Right hindlimb (tissue), 1 donor: ENCODE measurements at places on chromosomes 16 and 17.

- no peak for DNase-seq
These were observed 74.1 kb downstream of the ABCC12 start for GRCh38 chr16:48081656-48082055.

GRCh38 chr16:80640316-80640715 lies 99.5 kb downstream of the DYNLRB2 start:
- no peak for DNase-seq

DNA sequence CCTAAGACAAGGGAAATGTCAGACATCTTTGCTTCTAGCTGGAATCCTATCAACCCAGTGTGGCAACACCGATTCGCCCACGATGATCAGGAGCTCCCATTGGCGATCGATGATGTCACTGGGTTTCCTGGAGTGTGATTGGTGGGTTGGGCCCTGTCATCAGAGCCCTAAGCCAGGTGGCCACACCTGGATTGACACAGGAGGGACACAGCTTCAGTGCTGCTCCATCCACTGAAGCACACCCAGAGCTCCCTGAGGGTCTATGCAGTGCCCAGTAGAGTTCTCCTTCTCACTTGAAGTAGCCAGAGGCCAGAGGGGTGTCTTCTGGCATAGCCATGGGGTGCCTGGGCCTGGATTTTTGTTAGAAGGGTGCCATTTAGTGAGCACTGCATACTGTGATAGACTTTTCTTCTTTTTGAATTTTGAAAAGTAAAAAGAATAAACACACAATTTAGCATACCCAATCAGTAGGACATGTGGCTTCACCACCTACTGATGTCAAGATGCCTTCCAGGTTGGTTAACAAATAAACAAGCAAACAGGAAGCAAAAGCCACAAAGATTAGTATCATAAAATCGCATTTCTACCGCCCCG lies 77.6 kb downstream of the CMIP start:
- no peak for DNase-seq

DNA sequence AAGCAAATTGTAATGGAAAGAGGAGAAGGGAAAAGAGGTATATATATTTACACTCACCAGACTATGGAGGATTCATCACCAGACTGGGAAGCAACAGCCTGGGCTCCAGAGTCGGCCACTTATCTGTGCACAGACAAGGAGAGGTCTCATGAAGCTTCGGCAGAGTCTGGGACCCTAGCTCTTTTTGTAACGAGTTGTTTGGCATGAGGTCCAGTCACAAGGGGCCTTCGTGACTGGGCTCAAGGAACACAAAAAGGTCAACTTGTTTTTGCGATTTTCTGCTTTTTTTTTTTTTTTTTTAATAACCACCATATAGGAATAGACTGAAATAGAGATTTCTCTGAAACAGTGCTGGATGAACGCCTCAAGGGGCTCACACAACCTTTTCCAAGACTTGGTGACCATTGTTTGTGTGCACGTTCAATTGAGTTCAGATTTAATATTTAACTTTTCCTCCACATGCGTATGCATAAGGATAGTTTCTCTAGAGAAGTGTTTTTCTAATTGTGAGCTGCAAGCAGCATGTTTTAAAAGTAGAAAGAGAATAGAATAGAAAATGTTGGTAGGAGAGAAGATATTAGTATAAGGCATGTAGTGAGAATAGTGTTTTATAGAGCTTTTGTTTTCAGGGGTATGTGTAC lies 25.8 kb downstream of the BPTF start:
- DNase-seq = no peak

GRCh38 chr17:5120036-5120435 lies 4.2 kb downstream of the USP6 start:
- no peak for DNase-seq

- no peak for DNase-seq
These were observed 6.1 kb downstream of the DRG2 start for GRCh38 chr17:18093616-18094408.

GRCh38 chr16:8867216-8867931 lies 1.4 kb downstream of the CARHSP1 start:
- DNase-seq = peak; percentile 61

GRCh38 chr17:78925662-78926555 lies 722 bp upstream of the TIMP2 start:
- DNase-seq = peak; percentile 93

DNA sequence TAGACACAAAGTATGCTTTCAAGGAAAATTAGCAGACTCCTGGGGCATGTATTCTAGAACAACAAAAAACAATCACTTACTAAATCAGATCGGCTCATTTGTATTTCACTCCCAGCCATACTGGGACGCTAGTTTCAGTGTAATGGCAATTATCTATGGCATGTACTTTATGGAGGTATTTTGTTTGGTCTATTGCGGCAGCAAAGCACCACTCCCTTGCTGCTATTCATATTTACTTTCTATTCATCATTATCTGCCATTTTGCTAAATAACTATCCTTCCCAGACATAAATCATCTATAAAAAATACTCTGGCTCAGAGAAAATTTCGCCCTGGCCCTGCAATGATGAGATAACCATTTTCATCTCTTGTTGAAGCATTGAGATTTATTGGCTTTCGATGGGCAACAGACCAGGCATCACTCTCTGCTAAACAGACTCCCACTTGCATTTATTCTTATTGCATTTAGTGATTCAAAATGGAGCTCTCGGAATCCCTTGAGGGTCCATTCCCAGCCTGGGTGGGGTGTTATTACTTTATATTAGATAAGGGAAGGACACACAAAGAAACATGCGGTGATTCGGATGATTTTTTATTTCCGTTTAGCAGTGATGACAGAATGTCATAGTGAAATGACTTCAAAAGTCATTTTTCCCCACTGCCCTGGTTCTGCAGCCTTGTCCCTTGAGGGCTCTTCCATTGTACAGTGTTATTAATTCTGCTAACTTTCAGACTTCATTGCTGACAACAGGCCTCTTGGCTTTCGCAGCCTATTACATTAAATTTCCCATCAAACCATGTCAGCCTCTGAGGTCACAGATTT lies 225.8 kb downstream of the IRX3 start:
- no peak for DNase-seq

- no peak for DNase-seq
These were observed 62.2 kb downstream of the UTP18 start for GRCh38 chr17:51322390-51323029.
